ENCODE measurements at places on chromosomes 16 and 17. TPM values are rescaled to one million over a fixed set of nuclear protein-coding genes. Genes with fewer than 3 reads are reported as not detected.

The NT5C gene
- 76.2 TPM for total RNA-seq

DNA sequence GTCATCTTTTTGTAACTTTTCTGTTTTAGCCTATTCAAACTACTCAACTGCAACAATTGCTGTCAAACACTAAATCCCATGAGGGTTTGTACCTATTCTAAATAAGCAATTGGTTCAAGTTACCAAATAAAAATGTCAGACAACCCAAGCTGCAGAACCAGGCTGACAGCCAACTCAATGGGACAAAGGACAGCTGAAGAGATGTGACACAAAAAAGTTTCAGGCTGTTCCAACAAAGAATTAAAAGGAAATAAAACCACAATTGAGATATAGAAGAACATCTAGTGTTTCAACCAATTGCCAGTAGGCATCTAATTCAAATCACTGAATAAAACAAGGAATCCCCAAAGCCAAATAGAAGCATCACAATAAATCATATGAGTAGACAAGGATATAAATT, 49.3 kb downstream of the GRB7 start:
- no peak for DNase-seq

- DNase-seq = no peak
Measured at GRCh38 chr17:66431910-66432309, 129.5 kb downstream of the PRKCA start.

The KCNG4 gene
- not detected for total RNA-seq

The MFAP4 gene
- 1.5 TPM for total RNA-seq

DNA sequence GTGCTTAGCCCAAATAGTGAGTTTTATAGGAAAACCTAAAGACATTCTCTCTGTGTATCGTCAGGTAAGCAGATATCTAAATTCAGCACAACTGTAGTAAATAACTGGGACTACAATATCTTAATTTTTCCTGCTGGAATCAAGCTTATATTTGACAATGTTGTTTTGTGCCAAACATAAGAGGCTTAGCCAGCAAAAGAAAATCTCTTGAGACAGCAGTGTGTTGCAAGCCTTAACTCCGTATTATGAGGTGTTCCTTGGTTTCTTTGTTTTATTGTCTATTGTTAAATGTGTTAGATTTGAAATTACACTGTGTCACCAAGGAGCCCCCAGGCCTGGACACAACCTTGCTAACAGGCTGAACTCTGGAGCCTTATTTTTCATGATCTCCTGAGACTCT, 1570.6 kb upstream of the GOT2 start:
- DNase-seq = no peak

GRCh38 chr17:36593656-36594316, 2.1 kb downstream of the DHRS11 start:
- DNase-seq = no peak

DNA sequence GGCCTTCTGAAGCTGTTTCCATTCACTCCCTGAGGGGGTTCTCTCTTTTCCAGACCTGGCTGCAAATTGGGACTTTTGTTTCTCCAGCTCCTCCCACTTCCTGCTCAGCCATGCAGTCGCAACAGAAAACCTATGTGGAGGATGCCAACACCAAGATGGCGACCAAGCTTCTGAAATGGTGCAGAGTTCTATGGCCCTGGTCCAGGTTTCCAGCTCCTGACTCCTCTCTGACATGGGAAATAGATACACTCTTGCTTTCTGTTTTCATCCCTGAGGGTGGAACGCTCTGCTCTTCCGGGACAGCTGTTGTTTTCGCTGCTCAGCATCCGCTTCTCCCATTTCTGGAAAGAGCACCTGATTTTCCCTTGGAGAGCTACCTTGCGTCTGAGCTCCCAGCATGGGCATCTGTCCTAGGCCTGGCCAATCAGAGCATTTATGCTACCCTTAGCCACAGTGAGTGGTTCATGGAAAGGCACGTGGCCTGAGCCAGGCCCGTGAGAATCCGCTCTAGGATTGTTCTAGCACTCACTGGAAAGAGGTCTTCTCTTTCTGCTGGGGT, 8.1 kb downstream of the GPRC5B start:
- peak; percentile 52 for DNase-seq

GRCh38 chr16:85736921-85737320, 14.0 kb downstream of the C16orf74 start:
- DNase-seq = no peak

- DNase-seq = peak; percentile 90
Measured at GRCh38 chr16:86733546-86734254, 155.4 kb downstream of the FOXL1 start.

The MSLN gene
- 0.31 TPM for total RNA-seq

DNA sequence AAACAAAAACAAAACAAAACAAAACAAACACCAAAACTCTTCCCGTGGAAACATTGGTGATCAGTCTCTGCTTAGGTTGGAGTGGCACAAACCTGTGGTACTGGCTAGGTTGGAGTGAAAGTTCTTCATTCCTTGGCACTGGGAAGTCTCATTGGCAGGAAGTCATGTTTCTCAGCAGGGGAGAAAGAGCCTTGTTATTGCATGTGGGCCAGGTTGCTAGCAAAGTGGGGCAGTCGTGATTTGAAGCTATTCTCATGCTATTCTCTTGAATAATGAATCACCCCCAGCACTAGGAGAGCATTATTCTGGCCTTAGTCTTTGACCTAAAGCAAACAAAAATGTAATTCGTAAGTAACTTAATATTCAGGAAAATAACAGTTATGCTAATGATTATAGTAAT, 24.3 kb upstream of the B4GALNT2 start:
- DNase-seq = no peak

DNA sequence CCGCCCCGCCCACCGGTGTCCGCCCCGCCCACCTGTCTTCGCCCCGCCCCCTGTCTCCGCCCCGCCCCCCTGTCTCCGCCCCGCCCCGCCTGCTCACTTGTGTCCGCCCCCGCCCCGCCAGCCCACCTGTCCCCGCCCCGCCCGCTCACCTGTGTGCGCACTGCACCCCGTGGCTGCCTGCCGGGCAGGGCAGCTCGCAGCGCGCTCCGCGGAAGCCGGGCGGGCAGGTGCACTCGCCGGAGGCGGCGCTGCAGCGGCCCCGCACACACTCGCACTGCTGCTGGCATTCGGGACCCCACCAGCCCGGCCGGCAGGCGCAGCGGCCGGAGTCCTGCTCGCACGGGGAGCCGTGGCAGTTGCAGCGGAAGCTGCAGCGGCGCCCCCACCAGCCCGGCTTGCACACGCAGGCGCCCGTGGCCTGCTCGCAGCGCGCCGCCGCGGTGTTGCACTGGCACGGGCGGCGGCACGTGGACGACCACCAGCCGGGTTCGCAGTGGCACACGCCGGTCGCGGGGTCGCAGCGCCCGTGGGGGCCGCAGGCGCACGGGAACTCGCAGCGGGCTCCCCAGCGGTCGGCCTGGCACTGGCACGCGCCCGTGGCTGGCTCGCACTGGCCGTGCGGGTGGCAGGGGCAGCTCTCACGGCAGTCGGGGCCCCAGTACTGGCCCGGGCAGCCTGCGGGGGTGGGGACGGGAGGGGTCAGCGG, 2.1 kb downstream of the SCARF1 start:
- DNase-seq = peak; percentile 96

- DNase-seq = peak; percentile 26
Measured at GRCh38 chr17:83057397-83057761, 22.0 kb upstream of the METRNL start.

The NUDT7 gene
- total RNA-seq = 6.8 TPM

DNA sequence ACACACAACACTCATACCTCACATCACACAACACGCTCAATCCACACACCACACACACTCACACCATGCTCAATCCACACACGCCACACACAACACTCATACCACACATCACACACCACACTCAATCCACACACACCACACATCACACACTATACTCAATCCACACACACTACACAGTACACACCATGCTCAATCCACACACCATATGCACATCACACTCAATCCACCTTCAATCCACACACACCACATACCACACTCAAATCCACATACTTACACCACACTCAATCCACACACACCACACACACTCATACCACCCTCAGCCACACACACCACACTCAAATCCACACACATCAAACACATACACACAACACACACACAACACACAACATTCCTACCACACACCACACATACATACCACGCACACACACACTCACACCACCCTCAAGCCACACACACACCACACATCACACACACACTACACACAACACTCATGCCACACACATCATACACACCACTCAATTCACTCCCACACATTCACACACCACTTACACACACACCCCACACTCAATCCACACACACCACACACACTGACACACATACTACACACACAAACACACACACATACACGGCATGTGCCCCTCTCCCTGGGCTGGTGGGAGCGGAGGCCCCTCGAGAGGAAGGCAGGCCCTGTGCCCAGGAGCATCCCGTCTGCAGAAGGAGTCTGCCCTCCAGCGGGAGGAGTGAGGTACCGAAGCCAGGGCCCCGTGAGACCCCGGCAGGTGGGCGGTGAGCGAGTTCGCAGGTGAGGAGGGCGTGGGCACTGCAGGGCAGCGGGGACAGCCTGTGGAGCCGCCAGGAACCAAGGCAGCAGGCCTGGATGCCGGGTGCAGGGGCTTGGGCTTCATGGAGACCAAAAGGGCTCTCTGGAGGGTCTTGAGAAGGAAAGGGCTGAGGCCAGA, 33.1 kb upstream of the RPTOR start:
- DNase-seq = peak; percentile 82

- peak; percentile 99 for DNase-seq
Measured at GRCh38 chr17:42659079-42659931, at the start of gene TUBG2. TSS of gene TUBG2 (plus strand) at chr17:42659284. CDS start at chr17:42659504, 220 bp downstream.

The CMTM1 gene
- total RNA-seq = 2.6 TPM

The PABPN1L gene
- not detected for total RNA-seq

DNA sequence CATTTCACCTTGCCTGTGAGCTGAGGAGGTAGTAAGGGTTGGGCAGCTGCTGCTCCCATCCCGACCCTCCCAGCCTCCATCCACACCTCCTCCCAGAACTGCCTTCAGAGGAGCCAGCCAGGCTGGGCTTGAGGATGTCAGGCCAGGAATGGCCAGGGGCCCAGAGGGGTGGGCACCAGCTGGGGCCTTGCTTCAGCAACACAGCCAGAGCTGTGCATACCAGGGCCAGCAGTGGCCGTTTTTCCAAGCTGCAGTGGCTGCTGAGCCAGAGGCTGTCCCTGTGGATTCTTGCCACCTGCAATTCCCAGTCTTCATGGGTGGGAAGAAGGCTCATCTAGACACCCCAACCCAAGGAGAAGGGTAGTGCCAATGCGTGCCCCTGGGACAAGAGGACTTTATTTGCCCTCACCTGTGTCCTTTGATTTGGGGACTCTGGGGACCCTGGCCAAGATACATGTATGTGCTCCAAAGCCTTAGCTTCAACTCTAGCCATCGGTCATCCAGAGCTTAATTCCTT, 153.4 kb upstream of the SDK2 start:
- no peak for DNase-seq

The PRSS53 gene
- total RNA-seq = 2.8 TPM

The DPEP3 gene
- 0.68 TPM for total RNA-seq

GRCh38 chr17:40018211-40019121, 3.2 kb downstream of the CSF3 start:
- peak; percentile 79 for DNase-seq

DNA sequence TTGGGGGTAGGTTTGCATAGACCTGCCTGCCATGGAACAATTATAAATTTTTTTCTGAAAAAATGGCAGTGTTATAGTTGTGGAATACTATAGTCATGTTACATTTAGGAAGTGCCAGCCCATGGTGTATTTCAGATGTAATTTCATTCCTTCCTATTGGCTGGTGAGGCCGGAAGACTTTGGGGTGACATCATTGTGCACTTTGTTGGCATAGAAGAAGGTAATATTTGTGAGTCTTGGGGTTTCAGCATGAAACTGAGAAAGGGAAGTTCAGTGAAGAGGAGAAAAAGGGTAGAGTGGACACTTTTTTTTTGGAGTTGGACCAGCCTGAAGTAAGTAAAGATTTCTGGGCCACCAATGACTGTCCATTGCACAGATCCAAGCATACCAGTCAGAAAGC, 16.0 kb upstream of the HEATR6 start:
- no peak for DNase-seq

The LITAFD gene
- not detected for total RNA-seq

The RPS2 gene
- total RNA-seq = 3,874 TPM

The TCAP gene
- total RNA-seq = 2.5 TPM

- DNase-seq = no peak
Measured at GRCh38 chr16:73023752-73024570, 24.0 kb downstream of the ZFHX3 start.

DNA sequence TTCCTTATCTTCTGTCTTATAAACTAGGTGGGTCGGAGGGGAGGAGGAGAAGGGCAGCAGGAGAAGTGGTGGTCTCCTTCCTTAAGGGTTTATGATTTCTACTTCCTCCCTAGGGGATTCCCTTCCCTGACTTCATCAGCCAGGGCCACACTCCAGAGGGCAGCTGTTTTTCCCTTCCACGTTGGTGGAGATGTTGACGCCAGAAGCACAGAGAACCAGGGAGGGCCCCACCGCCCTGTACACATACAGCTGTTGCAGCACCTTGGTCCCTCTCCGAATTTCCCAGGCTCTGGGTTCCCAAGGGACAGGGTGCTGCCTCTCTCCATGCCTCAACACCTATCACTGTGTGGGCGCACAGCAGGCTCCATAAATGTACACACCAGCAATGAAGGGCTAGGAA, 5.6 kb upstream of the SLC6A4 start:
- no peak for DNase-seq

DNA sequence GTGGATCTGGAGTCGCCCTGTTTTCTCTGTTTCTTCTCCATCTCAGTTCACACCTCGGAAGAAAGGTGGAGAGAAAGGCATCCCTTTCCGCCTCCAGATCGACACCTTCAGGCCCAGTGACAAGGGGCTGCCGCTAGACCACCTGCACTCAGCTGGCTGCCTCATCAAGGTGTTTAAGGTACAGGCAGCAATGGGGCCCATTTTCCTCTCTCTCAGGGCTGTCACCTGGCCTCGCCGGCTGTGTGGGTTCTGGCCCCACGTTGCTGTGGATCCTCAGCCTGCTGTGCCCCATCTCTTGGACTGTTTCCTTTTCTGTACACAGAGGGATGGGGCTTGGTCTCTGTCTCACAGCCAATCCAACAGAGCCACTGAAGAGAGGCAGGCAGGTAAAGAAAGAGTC, 17.4 kb upstream of the STAC2 start:
- DNase-seq = no peak

The PRSS33 gene
- total RNA-seq = not detected

The WFIKKN1 gene
- 8.7 TPM for total RNA-seq

GRCh38 chr17:30176855-30177254, 58.6 kb downstream of the SLC6A4 start:
- DNase-seq = no peak

DNA sequence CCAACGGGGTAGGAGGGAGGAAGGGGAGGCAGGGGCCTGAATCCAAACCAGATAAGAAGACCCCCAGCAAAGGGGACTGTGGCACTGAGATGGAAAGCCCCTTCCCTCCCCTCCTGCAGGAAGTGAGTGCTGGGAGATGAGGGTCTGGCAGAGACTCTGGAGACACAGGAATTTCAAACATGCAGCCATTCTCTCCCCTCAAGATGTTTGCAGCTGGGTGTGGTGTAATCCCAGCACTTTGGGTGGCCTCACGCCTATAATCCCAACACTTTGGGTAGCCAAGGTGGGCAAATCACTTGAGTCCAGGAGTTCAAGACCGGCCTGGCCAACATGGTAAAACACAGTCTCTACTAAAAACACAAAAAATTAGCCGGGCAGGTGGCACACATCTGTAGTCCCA, 33.9 kb upstream of the FAAP100 start:
- no peak for DNase-seq

- no peak for DNase-seq
Measured at GRCh38 chr16:56987692-56988091, 1.7 kb upstream of the NLRC5 start.

GRCh38 chr17:47739150-47739549, 6.1 kb downstream of the TBX21 start:
- peak; percentile 20 for DNase-seq

The GOSR1 gene
- 58.1 TPM for total RNA-seq
